Cerebellar nuclear complex (tissue), 1 donor: ENCODE measurements at places on chromosomes 11 and 22.

- DNase-seq = no peak
Measured at GRCh38 chr11:42234451-42234951, 775.0 kb upstream of the LRRC4C start.

GRCh38 chr11:32069361-32070058, 21.4 kb upstream of the RCN1 start:
- no peak for DNase-seq

DNA sequence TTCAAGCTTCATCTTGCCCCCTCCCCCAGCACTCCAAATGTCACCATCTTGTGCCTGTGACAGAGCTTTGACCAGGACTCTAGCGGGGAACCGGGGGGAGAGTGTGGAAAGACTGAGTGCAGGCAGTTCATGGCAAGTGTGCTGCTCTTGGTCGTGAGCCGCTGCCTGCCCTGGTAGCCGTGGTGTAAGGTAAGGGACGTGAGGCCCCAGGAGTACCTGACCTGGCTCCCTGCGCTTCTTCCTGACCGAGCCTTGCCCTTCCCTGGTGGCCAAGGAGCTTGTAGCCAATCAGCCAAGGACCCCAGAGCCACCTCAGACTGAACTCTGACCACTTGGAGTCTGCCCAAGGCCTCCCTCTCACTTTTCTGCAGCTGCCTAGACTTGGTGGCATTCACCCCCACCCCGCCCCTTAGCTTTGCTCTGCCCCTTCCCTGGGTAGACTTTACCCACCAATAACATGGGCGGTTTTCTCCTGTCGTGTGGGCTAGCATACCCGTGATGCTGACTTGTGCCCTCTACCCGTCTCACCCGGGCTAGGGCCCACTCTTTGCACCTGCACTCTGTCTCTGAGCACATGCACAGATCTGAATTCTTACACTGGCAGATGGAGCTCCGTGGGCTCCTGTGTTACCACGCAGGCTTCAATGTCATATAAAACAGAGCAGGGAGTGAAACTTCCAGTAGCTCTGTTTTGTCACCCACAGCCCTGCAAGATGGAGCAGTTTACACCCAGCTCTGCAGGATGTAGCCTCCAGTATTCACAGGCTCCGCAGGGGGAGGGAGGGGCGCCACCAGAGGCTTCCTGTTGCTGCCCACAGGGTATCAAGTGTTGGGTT, 1.5 kb downstream of the DGKZ start:
- no peak for DNase-seq

- no peak for DNase-seq
Measured at GRCh38 chr11:27423125-27423524, 49.5 kb downstream of the LGR4 start.

- no peak for DNase-seq
Measured at GRCh38 chr11:66842896-66843775, at the start of gene RCE1. Gene RCE1 (plus strand): TSS chr11:66843441. CDS start chr11:66843456, 15 bp downstream.

DNA sequence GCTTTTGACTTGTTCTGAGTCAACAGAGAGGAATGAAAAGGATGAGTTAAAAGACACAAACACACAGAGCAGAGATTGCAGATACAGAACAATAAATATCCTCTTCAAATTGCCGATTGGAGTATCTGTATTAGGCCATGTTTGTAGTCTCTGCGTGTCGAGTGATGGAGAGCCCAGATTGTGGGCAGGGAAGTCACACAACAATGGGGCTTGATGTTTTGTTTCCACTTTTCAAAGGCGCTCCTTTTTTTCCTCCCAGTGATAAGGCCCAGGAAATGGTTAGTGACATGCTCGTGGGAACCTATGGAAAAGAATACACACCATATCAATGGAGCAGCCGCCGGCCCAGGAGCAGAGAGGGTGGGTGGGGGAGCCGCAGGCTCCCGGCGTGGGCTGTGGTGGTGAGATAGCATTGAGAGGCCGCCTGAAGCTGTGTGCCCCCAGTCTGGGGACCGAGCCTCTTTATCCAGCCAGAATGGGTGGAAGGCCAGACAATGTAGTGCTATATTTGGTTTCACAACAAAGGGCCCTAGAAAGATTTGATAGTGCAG, 555.9 kb downstream of the INSC start:
- no peak for DNase-seq

DNA sequence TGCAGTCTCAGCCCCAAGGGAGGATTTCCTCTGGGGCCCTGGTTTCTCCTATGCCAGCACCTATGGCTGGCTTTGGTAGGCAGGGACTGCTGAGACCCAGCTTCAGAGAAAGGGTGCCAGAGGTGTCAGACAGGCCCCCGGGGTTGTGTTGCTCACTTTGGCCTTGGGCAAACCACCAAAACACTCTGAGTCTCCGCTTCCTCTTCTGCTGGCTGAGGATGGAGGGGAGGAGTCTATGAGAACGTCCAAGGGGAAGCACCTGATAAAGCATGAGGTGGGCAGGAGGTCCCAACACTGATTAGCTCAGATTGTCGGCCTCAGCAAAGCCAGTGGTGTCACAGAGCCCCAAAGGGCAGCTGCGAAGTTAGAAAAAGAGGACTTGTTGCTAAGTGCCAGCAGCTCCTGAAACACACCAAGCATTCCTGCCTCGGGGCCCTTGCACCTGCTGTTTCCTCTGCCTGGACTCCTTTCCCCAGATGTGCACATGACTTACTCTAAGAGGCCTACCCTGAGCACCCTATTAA, 10.5 kb downstream of the SMTNL1 start:
- no peak for DNase-seq

- DNase-seq = no peak
Measured at GRCh38 chr11:28009996-28010395, 98.0 kb downstream of the KIF18A start.

GRCh38 chr22:36206255-36206654, 4.6 kb upstream of the APOL4 start:
- DNase-seq = no peak

GRCh38 chr11:11253497-11253896, 99.6 kb downstream of the CSNK2A3 start:
- no peak for DNase-seq

- DNase-seq = no peak
Measured at GRCh38 chr11:18723991-18724390, 2.0 kb downstream of the IGSF22 start.

DNA sequence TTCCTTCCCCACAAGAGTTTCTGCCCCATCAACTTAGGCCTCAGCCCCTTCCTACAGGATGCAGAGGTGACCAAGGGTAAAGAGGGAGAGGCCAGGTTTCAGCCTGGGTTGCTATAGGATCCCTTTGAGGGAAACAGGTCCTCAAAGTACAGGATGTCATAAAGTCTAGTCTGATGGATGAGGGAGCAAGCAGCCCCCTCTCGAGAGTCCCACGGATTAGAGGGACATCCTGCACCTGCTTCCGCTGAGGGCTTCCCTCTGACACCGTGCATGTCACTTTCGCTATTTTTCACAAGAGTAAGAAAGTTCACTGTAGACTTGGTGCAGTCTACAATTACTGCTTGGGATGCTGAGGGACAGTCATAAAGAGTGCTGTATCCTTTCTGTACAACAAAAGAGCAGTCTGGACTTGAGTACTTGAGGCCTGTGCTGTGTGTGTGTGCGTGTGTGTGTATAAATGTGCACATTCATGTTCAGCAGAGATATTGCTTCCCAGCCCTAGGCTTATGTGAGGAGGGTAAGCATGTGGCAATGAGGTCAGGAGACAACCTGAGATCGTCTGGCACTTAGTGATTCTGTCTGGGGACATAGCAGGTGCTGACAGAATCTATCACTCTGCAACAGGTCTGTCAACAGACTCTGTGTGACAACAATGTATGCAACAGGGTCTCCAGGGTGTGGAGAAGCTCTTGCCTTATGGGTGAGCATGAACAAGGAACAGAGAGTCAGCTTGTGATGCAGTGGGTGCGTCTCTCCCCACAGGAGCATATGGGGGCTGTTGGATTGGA, 18.0 kb upstream of the CHST1 start:
- no peak for DNase-seq

- DNase-seq = no peak
Measured at GRCh38 chr11:27403195-27403594, 40.2 kb upstream of the CCDC34 start.

DNA sequence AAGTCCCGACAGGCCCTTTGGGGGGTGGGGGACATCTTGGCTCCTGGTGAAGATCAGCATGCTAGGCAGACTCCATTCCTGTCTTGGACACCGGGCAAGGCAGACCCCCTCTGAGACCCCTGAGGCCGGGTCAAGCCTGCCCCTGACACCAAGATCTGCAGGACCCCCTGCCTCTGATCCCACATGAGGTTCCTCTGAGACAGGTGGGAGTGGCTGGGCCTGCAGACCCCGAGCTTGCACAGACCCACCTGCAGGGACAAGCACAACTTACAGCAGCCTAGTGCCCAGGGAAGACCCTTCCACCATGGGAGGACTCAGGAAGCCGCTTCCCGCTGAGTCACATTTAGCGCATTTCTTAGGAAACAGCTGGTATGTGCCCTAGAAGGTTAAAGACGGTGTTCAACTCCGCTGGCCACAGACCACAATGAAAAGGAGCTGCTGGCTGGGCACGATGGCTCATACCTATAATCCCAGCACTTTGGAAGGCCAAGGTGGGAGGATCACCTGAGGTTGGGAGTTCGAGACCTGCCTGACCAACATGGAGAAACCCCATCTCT, 15.5 kb downstream of the ARVCF start:
- DNase-seq = no peak

DNA sequence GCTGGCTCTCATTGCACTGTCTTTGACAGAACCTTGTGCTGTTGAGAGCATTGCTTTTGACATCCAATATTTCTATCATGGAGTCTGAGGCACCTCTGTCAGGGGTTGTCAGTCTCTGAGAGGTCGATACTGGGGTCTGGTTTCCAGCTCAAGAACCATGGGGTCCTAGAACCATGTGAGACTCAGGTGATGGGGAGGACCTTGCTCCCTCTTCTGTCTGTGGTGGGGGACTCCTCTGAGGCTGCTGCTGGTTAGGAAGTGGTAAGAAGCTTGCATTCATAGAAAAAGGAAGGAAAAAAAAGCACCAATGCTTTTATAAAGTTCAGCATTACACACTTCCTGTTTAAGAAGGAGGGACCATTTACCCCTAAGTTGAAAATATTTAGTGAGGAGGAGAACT, 91.8 kb upstream of the CD44 start:
- DNase-seq = no peak

DNA sequence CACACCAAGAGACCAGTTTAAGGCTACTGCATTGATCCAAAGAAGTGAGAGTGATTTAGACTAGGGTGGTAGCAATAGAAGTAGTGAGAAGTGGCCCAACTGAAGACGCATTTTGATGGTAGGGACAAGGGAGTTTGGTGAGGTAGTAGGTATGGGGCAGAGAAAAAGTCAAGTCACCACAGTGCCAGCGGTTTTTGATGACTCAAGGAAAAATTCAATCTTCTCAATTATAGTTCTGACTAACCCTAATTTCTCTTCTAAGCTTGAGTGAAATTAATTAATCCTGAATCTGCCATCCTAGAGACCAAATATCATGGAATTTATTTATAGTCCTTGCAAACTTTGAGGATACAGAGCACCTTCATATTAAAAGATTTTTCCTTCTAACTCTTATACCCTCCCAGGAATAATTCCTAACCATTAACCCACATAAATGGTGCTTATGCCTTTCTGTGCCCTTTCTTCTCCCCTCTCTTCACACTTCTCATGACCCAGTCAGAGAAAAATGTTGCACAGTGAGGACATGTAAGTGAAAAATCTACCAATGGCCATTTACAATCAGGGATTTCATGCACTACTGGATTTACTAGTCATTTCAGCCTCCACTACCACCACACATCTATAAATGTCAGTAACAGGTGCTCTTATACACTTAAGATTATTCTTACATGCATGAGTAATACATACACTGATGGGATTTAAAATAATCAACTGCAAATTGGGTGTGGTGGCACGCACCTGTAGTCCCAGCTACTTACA, 45.9 kb upstream of the ARHGAP32 start:
- no peak for DNase-seq

DNA sequence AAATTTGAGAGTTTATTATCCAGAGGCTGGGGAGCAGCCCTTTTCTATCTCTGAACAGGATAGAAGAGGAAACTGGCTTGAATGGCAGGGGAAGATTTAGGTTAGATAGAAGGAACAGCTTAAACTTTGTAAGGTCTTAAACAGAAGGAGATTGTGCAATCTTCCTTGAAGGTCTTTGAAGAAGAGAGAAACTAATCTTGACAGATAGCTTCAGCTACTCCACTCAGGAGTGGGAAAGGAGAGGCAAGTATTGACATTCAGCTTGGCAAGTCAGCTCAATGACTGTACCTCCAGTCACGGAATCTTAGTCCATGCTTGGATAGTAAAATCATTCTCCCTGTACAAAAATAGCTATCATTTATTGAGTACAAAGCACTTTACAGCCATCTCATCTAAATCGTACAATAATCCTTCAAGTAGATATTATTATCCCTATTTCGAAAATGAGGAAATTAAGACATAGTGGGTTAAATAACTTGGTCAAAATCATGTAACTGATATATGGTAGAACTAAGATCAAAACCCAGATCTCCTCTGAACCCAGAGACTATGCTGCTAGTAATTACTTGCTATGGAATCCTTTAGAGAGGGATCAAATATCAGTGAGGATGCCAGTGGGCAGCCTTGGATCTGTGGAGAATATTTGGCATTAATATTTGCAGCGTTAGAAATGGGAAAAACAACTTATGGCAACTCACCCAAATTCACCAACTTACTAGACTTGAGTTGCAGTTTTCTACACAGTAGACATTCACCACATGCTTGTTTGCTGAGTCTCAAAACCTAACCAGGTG, 14.6 kb downstream of the C11orf97 start:
- DNase-seq = no peak

- DNase-seq = no peak
Measured at GRCh38 chr11:47408598-47409439, 429 bp downstream of the SLC39A13 start.

DNA sequence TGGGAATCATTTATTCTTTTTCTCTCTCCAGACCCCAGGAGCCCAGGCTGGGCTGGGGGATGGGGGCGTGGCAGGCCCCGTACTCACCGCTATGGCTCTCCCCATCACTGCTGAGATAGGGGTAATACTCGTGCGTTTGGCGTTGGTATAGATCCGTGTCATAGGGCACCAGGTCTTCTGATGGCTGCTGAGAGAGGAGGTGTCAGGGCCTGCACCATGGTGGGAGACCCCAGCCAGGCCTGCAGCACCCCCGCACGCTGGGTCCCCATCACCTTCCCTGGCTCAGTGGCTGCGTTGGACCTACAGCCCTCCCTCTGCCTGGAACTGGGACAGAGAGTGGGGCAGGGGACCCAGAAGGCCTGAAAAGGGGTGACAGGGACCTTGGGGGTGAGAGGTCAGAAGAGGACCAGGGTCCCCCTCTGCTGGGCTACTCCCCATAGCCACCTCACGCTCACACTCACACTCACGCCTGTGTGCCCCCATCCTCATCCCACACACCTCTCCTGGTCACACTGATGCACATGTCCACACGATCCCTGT, 2.7 kb downstream of the SPI1 start:
- no peak for DNase-seq

- DNase-seq = no peak
Measured at GRCh38 chr22:23856721-23857605, 712 bp upstream of the SLC2A11 start.

DNA sequence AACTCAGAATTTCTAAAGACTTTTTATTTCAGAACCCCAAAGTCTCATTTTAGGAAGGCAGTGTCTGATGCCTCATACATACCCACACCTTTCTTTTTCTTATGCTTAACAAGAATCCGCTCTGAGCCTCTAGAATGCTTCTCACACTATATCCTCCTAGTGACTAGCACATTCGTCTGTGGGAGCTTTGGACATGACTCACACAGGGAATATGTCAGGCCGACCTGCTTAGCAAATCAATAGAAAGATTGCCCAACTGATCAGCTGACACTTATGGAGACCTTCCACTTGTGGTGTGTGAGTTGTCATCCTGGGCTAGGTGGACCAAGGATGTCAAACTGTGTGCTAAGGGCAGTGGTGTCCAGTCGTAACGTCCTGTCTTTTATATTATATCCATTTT, 129.9 kb upstream of the TTC12 start:
- no peak for DNase-seq
